ENCODE measurements at places on chromosomes 1 and 21. TPM values are rescaled to one million over a fixed set of nuclear protein-coding genes. Genes with fewer than 3 reads are reported as not detected.

- no peak for DNase-seq
- no peak overlapping the region for H3K4me3 ChIP-seq
- H3K4me1 ChIP-seq: no peaks in the 10 kb centered on the region
- no peak overlapping the region for H3K27ac ChIP-seq
- H3K27me3 ChIP-seq: peaks cover 10% of the 10 kb centered on the region
- no peaks in the 10 kb centered on the region for H3K36me3 ChIP-seq
Measured at GRCh38 chr1:47930210-47930840, 66.9 kb downstream of the TRABD2B start.

ENAH gene
- total RNA-seq: not detected

DNA sequence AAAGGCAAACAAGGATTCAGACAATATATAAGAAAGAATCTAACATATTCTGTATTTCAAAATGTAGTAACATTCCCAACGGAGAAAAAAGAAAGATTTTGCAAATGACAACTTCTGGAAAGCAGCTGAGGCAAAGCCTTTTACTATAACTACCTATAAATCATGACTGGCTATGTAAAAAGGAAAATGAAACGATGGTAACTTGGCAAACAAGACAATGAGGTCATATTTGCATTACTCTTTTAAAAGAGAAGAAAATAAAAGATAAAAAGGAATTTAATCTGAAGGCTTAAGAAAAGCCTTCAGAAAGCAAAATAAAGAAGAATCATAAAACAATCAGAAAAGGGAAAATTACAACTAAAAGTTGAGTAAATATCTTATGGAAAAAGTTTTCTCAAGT is 25.1 kb upstream of the ASPM start:
- no peaks in the 10 kb centered on the region for H3K4me1 ChIP-seq
- H3K27ac ChIP-seq: no peak overlapping the region
- DNase-seq: no peak

- H3K4me1 ChIP-seq: no peaks in the 10 kb centered on the region
- no peaks in the 10 kb centered on the region for H3K36me3 ChIP-seq
- no peak overlapping the region for H3K27ac ChIP-seq
- DNase-seq: peak; percentile 85
- no peak overlapping the region for H3K4me3 ChIP-seq
Measured at GRCh38 chr1:110460253-110461220, 9.6 kb downstream of the PROK1 start.

GRCh38 chr1:207181847-207182246 is 77.8 kb downstream of the C4BPA start:
- H3K27ac ChIP-seq: no peak overlapping the region
- peaks cover 41% of the 10 kb centered on the region for H3K27me3 ChIP-seq
- no peak overlapping the region for H3K4me3 ChIP-seq
- DNase-seq: no peak
- H3K4me1 ChIP-seq: no peaks in the 10 kb centered on the region
- no peaks in the 10 kb centered on the region for H3K36me3 ChIP-seq

DNA sequence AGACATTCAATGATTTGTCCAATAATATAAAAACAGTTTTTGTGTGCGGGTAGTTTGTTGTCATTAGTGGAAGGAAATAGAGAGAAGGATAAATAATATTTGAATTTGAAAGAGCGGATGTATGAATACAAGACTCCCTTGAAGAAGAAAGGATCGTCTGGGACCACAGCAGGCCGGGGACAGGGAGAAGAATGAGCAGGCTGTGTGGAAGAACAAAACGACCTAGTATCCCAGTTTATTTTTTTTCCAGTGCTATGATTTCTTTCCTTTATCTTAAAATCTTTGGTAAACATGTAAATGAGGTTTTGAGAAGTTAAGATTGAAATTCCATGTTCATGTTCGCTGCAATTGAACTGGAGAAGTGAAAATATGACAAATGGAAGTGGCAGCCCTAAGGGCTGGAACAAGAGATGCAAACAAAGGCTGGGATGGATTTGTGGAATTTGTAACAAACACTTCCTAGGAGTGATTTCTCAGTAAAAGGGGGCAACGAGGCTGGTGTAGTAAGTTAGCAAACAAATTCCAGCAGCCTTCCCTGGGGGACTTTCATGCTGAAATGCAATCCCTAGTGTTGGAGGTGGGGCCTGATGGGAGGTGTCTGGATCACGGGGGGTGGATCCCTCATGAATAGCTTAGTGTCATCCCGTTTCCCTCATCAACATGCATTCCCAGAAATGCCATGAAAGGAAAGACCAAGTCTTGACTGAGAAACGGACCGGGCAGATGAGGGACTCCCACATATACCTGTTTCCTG is 10.2 kb upstream of the IFI16 start:
- no peak overlapping the region for H3K4me3 ChIP-seq
- peaks cover 21% of the 10 kb centered on the region for H3K36me3 ChIP-seq
- H3K27me3 ChIP-seq: no peaks in the 10 kb centered on the region
- H3K4me1 ChIP-seq: peaks cover 41% of the 10 kb centered on the region

SPRR2D gene
- not detected for total RNA-seq

- H3K27ac ChIP-seq: no peak overlapping the region
- DNase-seq: no peak
- H3K4me1 ChIP-seq: peaks cover 4% of the 10 kb centered on the region
- H3K27me3 ChIP-seq: no peaks in the 10 kb centered on the region
Measured at GRCh38 chr1:11147197-11147770, 41.9 kb upstream of the ANGPTL7 start.

SYNC gene
- total RNA-seq: not detected

GRCh38 chr1:43946236-43947060 is at the start of gene IPO13:
Gene IPO13 (plus strand): TSS chr1:43946950. CDS start chr1:43947601, 651 bp downstream.
- peak within 1 kb of the TSS; percentile 88 for H3K27ac ChIP-seq
- no peaks in the 10 kb centered on the region for H3K27me3 ChIP-seq
- peak within 1 kb of the TSS; percentile 89 for H3K4me3 ChIP-seq
- peaks cover 44% of the 10 kb centered on the region for H3K4me1 ChIP-seq
- peak; percentile 96 for DNase-seq

C4BPA gene
- not detected for total RNA-seq
